ENCODE measurements at places on chromosomes 2 and 18.

DNA sequence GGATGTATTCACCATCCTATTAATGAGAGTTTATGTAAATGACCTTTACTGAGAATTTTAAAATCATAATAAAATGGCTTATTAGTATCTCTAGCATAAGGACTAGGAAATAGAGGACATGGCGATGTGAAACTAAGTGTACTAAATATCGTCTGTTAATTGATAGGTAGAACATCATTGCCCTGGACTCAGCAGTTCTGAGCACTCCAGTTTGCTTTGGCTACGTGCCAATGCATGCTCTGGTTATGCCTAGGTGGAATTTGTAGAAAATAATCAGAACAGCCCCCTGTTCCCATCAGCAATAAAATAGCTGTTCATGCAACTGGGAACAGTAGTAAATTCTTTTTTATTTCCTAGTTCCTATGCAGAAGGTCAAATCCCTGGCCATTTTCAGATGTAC is 247.8 kb downstream of the DOK6 start:
- no peak for DNase-seq

DNA sequence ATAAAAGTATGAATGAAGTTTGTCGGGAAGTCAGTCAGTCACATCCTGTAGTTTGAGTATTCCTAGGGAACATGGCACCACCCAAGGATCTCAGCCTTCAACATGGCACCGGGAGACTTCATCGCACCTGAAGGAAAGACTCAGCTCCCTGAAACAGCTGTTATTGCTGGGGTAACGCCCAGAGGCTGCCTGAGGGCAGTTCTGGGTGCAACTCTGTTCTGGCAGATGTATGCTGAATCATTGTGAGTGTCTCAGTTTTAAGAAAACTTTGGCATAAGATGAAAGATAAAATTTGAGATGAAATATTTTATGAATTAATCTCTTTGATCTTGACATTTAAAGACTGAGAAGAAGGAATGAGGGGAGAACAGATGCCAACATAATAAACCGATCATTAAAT is 49.9 kb upstream of the SERPINB2 start:
- DNase-seq, result no peak

DNA sequence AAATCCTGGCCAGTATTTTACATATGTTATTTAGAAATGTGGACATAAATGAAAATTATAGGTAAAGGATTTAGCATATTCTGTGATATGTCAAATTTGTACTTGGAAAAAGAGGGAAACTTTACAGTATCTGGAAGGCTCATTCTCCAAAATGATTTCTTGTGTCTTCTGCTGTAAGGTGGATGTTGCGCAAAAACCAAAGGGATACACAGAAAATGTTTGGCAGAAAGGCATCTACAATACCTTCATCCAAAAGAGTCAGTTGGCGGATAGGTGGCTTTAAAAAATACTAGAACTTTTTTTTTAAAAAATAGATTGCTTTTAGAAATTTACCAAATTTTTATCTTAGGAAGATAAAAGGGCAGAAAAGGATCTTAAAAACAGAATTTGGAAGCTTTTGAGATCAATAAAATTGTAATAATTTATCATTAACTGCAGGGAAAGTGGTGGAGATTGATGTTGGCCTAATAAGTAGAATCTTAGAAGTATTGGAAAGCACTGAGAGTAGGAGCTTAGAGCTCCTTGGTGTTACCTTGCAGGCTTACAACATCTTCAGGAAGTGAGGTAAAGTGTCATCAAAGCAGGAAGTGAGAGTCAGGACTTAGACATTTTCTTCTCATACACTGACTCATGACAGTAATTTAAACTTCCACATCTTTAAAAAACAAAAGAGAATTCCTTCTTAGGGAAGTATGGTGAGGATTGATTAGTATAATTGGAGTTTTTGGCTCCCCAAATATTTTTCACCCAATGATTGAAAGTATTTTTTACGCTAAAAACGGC is 2.1 kb downstream of the NABP1 start:
- no peak for DNase-seq

- peak; percentile 15 for DNase-seq
Observed at GRCh38 chr2:213246497-213247281, 37.6 kb upstream of the SPAG16 start.

GRCh38 chr2:6773007-6773693 is 92.6 kb downstream of the CMPK2 start:
- DNase-seq, result peak; percentile 46

DNA sequence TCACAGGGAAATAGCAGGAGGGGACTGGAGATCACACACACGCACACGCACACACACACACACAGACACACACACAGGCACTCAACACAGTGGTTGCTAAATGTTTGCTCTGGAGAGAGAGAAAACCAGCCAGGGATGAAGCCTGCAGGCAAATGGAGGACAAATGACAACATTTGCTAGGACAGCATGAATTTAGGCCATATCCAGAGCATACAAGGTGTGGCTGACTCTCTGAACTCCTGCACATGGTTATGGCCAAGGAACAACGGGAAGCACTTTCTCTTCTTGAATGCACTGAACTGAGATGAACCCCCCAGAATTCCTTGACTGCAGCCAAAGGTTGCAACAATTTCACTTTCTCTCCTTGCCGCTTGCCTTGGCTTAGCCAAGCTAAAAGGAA is 230.0 kb upstream of the RASGRP3 start:
- DNase-seq, result no peak

GRCh38 chr2:153488072-153488471 is 9.5 kb upstream of the RPRM start:
- DNase-seq, result no peak

DNA sequence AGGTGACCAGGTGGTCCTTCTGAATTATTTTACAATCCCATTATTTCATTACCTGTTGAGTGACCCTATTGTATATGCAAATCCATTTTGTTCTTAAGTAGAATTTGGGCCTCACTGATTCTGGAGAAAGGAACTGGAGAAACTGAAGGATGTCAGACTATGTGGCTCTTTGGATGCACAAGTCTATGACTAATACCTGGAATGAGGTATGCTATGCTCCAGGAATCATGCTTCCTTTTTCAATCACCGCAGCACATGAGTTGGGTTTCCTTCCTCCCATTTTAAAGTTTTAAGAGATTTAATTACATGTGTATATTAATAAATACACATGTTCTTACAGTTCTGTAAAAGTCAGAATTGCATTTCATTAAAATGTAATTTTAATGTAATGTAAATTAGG is 253.9 kb upstream of the VWC2L start:
- DNase-seq, result no peak

GRCh38 chr2:125526093-125526492 is 1129.9 kb upstream of the GYPC start:
- no peak for DNase-seq

GRCh38 chr18:63505566-63506335 is 29.0 kb downstream of the SERPINB5 start:
- no peak for DNase-seq

- no peak for DNase-seq
Observed at GRCh38 chr2:137056704-137057103, 291.4 kb downstream of the THSD7B start.

DNA sequence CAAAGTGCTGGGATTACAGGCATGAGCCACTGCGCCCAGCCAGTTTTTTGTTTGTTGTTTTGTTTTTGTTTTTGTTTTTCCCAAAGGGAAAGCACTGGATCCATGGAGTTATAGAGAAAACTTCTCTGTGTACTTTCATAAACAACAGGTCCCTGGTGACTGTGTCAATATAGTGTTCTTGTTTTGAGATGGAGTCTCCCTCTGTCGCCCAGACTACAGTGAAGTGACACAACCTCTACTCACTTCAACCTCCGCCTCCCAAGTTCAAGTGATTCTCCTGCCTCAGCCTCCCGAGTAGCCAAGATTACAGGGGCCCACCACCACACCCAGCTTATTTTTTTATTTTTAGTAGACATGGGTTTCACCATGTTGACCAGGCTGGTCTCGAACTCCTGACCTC is 16.5 kb downstream of the USP34 start:
- no peak for DNase-seq

GRCh38 chr2:231094736-231095346 is 30.0 kb downstream of the HTR2B start:
- DNase-seq, result no peak

- DNase-seq, result no peak
Observed at GRCh38 chr18:70380915-70381896, 92.4 kb downstream of the SOCS6 start.

GRCh38 chr2:71566372-71566771 is 113.0 kb downstream of the DYSF start:
- no peak for DNase-seq

DNA sequence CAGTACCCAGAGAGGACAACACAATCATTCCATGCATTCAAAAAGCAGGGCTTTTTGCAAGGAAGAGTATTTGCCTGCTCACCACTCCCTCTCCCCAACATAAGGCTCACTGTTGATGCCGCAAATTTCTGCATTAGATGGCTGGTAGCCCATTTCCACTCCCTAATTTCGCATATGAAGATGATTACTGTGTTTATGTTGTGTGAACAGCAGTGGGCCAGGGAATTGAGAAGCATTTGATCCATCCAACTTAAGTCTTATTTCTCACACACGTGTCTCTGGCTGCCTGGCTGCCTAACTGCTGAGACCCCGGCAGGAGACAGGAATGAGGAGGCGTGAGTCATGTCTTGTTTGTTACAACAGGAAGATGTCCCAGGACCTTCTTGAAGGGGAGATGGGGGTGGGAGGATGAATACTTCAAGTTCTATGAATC is 294.1 kb downstream of the ALK start:
- DNase-seq, result no peak

DNA sequence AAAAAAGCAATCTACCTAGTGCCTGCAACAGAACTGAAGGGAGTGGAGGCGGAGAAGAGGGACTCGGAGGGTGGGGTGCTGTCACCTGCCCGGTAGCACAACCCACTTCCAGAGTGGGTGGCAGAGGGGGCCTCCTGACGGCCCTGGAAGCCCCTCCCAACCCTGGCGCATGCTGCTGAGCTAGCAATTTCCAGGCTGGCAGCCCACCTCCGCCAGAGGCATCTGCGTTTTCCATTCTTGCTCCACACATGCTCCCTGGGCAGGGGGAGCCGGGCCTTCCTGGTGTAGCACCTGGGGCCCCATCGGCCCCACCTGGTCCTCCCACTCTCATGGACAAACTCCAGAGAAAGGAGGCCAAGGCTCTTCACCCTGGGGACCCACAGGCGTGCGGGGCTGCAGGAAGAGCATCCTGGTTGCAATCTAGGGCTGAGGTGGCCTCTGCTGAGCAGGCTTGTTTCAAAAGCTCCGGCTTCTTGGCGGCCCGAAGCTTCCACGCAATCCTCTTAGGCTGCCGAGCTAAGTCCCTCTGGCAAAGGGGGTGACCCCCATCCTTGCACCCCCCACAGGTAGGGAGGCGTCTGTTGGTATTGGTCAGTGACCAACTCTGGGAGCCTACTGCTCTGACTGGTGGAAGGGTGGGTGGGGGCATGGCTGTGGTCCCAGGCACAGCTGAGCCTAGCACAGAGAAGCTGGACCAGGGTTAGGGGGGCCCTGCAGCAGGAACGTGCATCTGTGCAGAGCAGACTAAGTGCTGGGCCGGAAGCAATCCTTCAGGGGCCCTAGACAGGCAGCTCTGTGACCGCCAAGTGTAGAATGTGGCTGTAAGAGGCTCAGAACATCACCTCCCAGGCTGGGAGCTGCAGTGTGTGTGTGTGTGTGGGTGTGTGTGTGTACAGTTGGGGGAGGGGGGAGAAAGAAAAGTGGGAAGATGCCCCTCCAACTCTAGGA is 2.6 kb downstream of the HS6ST1 start:
- no peak for DNase-seq

GRCh38 chr2:239745386-239746227 is 279.5 kb downstream of the NDUFA10 start:
- no peak for DNase-seq

GRCh38 chr18:61292280-61293035 is 40.8 kb upstream of the CDH20 start:
- DNase-seq, result no peak

DNA sequence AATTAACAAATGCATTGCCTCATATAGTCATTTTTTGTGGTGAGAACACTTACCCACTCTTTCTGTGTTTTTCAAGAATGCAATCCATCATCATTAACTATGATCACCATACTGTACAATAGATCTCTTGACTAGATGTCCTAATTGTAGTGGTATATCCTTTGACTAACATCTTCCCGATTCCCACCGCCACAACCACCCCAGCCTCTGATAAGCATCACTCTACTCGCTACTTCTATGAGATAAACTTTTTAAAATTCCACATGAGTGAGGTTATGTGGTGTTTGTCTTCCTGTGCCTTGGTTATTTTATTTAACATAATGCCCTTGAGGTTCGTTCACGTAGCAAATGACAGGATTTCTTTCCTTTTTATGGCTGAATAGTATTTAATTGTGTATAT is 6.6 kb downstream of the VWA3B start:
- no peak for DNase-seq

- DNase-seq, result no peak
Observed at GRCh38 chr2:126616606-126617069, 39.3 kb upstream of the GYPC start.
